ENCODE measurements at places on chromosomes 1 and 21.

GRCh38 chr1:43944860-43945259 is 1.9 kb upstream of the IPO13 start:
- no peak for DNase-seq

GRCh38 chr1:180927841-180928240 is 15.1 kb downstream of the KIAA1614 start:
- DNase-seq, result no peak

DNA sequence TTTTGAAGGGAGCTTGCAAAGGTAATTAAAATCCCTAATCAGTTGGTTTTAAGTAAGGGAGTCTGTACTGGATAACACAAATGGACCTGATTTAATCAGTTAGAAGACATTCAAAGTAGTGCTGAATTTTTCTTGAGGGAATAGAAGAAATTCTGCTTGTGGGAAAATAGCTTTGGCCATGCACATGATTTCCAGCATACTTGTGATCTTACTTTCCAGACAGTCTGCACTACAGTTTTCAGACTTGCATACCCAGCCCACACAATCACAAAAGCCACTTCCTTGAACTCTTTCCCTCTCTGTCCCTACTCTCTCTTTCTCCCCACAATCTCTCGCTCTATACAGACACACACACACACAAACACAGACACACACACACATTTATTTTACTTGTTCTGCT is 852.1 kb downstream of the PLA2G4A start:
- no peak for DNase-seq

- DNase-seq, result peak; percentile 22
Observed at GRCh38 chr21:17612023-17612564, 607 bp downstream of the BTG3 start.

- peak; percentile 84 for DNase-seq
Observed at GRCh38 chr1:46532498-46533178, 18.8 kb downstream of the KNCN start.

DNA sequence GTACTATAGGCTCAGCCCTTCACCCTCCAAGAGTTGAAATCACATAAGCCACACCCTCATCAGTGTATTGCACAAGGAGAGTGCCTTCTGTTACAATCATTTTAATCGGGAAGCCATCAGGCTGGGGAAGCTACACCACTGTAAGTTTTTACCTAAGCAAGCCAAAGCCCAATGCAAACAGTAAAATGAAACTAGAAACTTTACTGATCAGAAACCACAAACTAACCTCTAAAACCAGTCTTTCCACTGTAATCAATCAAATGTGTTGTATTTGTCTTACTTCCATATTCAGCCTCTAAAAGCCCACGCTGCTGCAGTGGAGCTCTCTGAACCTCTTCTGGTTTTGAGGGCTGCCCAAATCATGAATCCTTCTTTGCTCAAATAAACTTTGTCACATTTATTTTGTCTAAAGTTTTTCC is 26.2 kb downstream of the CAPN8 start:
- peak; percentile 62 for DNase-seq

GRCh38 chr1:218661411-218661810 is 316.3 kb downstream of the TGFB2 start:
- DNase-seq, result no peak

DNA sequence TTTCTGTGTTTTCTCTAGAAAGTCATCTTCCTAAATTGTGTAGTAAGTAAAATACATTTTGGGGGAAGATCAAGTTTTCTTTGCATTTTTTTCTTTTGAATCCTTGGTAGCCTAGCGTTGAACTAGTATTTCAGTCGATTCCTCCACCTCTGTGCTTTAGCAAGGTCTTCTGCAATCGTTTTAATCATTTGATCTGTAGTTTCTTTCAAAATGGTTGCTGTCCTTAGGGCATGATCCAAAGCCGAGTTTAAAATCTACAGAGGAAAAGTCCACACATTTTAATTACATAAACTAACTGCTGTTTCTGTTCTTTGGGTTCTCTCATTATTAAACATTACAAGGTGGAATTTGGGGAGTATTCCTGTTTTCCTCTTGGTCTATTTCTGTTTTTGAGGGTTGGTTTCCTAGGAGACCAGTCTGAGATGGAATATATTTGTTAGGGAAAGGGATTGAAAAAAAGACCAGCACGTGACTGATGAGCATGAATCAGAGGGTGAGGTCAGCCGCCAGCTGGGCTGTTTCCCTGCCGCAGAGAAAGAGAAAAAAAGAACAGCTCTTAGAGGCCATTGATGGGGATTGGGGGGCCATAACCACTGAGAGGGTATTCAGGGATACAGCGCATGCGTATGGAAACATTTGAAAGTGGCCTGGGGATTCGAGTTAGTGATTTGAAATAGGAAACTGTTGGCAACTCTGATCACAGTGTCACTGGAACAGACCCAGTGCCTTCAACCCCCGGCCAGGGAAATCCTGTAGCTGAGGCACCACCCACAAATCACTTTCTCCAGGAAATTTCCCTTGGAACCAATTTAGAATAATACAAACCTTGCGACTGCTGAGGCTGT is 40.6 kb downstream of the AKNAD1 start:
- peak; percentile 33 for DNase-seq

DNA sequence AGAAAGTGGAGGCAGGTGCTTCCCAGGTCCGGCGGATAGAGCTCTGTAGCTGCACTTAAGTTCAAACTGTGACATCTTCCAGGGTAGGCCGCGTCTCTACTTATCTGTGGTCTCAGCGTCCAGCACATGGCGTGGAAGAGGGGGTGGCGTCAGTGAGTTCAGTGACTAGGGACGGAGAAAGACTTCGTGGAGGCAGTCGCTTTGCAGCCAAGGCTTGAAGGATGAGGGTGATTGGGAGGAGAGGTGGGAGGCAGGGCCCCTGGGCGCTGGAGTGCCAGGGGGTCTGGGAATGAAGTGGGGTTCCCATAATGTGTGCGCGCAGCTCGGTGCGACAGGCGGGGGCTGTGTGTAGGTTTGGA is 444 bp upstream of the AGO1 start:
- DNase-seq, result no peak

DNA sequence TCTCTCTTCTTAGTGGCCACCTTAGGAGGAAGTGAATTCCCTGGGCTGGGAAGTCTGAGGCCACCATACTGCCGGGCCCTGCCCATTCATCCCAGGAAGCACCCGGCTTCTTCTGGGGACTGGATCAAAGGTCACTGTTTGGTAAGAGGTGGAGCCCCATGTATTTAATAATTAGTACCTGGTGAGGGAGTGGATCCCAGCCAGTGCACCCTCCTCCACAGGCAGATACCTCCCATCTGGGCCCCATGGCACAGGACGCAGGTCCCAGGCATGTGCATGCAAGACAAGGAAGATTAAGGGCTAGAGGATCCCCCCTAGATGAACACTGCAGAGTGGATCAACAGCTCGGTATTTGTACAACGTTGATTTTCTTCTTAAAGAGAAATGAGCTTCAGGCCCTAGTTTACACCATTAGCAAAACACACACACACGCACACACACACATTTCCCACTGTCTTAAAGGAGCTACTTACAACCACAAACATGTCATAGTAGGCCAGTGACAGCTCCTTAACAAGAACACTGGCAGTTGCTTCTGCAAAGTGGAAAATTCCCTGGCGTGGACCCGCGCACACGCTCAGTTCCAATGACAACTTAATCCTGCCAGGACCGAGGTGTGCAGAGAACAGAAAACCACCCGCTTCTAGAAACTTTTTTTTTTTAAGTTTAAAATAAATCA is 90.7 kb downstream of the MRPL37 start:
- no peak for DNase-seq

DNA sequence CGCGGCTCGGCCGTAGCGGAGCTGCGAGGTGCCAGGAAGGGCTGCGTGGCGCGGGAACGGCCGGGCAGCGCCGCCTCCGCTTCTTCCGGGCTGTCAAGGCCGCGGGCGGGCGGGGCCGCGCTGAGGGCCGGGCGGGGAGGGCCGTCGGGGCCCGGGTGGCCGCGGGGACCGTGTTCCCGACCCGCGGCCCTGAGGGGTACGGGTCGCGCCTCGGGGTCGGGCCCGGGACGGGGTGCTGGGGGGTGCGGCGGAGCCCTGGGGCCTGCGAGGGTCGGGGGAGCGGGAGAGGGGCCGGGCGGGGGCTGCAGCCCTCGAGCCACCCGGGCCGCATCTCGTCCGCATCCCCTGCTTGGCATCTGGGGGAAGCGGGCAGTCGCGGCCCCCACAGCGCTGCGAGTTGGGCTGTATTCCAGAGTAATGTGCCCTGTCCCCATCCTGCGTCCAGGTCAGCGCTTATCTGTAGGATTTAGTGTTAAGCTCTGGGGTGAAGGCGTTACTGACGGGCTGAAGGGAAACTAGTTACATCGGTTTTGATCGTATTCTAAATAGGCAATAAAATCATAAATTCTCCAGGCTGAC is 379 bp downstream of the RER1 start:
- DNase-seq, result no peak

- no peak for DNase-seq
Observed at GRCh38 chr1:230107941-230108340, 40.9 kb downstream of the GALNT2 start.

- DNase-seq, result no peak
Observed at GRCh38 chr21:31420988-31421387, 76.9 kb upstream of the TIAM1 start.

DNA sequence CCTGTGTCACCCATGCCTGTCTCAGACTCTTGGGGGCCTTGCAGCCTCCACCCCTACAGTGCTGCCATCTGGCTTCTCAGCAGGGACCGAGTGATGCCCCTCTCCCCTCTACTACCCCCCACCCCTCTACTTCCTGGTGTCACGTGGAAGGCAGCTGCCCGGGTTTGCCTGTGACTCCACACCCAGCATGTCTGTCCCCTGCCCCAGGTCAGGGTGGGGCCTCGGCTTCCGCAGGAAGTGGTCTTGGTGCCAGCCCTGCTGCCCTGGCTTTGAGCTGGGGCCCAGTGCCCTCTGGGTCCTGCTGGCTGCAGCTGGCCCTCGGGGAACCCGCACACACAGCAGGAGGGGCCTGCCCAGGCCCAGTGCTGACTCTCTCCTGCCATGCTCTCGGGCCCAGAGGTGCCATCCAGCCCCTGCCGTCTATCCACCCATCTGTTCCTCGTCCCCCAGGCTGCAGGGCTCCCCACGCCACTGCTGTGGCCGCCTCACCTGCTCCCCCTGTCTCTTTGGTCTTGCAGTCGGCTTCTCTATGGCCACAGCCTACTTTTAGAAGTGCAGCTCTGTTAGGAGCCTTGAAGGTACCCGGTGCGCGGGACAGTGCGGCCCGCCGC is 24.0 kb downstream of the PLCH2 start:
- DNase-seq, result no peak

DNA sequence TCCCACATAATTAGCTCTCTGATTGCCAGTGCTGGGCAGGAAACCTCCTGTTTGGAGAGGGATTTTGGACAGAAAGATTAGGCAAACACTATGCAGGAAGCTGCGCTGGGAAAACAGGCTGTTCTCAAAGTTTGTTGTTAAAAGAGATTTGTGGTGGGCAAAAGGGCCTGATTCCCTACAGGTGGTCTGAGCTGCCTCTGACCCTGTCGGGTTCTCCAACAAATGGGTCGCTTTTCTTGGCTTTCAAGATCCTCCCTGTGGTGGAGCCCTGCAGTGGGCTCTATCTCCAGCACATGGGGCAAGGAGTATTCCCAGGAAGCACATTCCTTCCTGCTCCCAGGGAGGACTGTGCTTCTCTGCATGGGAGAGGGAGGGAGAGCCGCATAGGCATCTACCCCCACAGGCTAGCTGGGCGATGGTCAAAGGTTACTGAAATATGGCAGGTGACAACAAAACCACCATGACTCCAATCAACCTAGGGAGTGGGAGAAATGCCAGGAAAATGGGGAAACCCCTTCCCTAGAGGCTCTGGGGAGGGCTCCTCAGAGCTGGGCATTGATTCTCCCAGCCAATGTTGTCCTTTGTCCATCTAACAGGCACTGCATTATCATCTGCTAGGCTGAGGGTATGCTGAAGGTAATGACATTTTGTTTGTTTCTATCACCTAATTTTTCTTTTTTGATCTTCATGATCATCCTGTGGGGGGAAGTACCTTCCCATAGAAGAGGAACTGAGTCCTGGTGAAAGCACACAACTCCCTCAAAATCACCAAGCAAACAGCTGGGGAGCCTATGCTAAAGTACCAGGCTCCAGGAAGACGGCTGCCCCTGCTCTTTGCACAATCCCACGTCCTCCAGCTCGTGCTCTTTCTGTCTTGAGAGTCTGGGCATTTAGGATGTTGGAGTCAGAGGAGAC is 85.3 kb downstream of the PLXNA2 start:
- no peak for DNase-seq

DNA sequence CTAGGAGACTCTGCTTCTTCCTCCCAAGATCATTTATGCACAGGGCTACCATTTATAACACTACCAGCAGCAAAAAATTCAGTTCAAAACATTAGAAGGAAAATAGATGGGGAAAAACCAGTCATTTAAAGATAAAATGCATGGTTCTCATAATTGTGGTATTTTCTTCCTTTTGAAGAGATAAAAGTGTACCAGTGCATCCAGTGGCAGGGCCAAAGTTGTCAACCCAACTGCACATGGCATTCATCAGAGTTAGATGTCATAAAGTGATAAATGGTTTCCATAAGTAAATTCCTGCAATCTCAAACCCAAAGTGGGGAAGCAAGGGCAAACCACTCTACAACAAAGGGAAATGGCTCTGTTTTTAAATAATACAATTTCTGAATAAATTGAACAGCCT is 119.1 kb upstream of the DMRTA2 start:
- DNase-seq, result no peak

DNA sequence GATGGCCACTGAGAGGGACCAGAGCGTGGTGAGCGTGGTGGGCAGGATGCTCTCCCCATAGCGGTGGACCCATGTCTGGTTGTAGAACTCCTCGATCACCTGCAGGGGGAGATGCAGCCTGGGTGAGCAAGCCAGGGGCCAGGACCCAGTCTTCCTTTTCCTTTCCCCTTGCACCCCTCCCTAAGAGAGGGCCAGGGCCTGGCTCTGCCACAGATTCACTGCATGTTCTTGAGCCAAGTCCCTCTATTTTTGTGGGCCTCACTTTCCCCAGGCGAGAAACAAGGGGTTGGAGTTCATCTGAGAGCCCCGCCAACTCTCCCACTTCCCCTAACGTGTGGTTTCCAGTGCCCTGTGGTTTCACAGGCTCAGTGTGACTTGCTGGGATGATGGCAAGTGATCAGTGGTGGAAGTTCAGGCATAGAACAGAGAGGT is 27.5 kb downstream of the SLC2A1 start:
- DNase-seq, result peak; percentile 45

- no peak for DNase-seq
Observed at GRCh38 chr1:182679684-182680083, 4.7 kb downstream of the RGS8 start.

- no peak for DNase-seq
Observed at GRCh38 chr1:117770981-117771531, 158.4 kb downstream of the GDAP2 start.

- no peak for DNase-seq
Observed at GRCh38 chr1:23522244-23522982, 8.6 kb downstream of the E2F2 start.

GRCh38 chr21:41506611-41507520 is 1.1 kb downstream of the TMPRSS2 start:
- DNase-seq, result peak; percentile 39

GRCh38 chr1:161398900-161399256 is 31.2 kb upstream of the CFAP126 start:
- no peak for DNase-seq

DNA sequence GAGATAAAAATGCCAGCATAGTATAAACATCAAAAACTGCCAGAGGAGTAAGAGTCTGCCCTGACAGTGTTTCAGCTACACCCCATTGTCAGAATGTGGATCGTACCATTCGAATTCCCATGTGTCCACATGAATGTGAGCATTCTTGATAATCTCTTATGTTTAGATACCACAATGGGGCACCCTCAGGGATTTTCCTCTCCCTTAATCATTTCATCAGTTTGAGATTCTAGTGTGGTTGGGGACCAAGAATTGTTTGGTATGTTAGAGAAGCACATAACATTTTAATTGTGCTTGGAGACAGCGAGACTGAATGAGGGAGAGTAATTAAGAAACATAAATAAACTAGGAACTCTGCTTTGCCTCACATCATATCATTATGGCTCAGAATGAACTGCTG is 120.2 kb downstream of the ZC3H11B start:
- no peak for DNase-seq

All from Calu3 (cell line).